Progenitor cell of endocrine pancreas (in vitro differentiated cells): ENCODE measurements at places on chromosomes 12 and 14.

DNA sequence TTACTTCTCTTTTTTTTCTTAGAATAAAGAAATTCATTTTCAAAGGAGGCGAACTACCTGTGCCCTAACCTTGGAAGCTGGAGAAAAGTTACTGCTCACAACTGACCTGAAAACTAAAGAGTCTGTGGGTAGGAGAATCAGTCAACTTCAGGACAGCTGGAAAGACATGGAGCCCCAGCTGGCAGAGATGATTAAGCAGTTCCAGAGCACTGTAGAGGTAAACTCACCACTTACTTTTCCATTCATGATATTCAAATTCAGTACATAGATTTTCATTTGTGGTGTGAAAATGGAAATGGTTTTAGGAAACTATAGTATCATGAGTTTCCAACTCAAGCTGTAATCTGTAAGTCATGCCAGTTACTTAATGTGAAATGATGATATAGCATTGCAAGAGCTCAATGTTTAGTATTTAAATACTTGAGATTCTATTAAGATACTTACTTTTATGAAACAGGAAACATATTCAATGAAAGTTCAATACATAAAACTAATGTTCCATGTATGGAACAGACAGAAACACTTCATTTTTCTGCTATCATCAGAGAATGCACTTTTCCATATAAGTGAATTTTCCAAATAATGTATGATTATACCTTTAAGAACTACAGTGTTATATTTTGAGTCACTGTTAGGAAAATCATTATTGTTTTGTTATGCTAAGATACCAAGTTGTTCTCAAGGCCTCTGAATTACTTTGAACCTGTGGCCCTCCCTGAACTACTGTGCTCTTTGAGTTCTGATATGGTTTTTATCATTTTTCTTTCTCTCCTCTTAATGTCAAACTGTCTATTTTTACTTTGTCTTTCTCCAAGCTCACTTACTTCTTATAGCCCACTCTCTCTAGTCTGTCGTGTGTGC is 119.0 kb downstream of the ESR2 start:
- no peak for DNase-seq

DNA sequence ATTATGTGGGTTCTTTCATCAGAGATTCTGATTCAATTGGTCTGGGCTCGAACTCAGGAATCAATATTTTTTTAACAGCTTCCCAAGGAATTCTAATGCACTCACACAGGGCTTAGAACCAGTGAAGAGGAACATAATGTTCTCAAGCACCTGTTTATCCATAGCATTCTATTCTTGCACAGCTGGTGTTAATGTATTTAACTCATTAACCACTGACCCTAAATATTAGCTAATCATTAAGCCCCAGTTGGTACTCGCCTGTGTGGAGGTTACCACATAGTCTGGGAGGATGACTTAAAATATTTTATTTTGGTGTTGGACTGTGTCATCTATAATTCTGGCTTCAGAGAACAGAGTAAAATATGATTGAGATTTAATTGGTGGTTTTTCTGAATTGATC is 45.3 kb downstream of the LRP6 start:
- no peak for DNase-seq

- DNase-seq: no peak
Measured at GRCh38 chr12:108518716-108519496, 3.8 kb downstream of the FICD start.

- DNase-seq: no peak
Measured at GRCh38 chr14:50312734-50313054, 570 bp downstream of the DMAC2L start.

DNA sequence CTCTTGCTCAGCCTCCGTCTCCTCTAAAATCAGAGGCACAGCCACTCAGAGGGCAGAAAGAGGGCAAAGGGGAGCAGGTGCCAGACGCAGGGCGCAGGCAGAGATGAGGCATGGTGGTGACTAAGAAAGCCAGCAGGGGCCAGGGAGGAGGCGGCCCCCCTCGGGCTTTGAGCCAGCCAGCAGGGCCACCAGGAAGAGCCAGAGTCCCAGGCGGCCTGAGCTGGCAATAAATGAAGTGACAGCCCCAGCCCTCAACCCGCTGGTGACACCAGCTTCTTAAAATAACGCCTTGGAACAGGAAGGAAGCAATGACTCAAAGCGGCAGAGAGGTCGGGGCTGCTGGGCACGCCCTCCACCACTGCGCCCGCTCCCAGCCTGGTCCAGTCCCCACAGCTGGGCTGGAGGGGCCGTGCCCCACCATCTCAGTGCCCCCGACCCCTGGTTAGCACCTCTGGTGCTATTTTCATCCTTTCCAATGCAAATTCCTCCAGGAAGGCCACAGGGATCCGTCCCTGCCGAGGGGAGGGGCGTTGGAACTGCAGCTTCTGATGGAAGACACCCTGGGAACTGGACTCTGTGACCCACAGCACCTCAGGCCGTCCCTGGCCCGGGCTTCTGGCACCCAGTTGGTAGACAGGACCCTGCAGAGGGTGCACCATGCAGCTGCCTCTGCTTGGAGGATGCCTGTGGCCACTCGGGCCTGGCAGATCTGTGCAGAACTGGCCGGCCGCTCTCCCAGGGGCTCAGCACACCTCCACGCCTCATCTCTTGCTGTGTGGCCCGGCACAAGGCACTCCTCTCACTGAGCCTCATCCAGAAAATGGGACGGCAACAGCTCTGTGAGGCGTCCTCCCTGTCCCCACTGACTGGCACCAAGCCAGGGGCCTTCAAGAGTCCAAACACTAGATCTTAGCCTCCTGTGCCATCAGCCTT is 113.7 kb downstream of the NCOR2 start:
- no peak for DNase-seq

- no peak for DNase-seq
Measured at GRCh38 chr12:25384038-25384892, 133.5 kb upstream of the KRAS start.

- no peak for DNase-seq
Measured at GRCh38 chr14:91946622-91947474, 646 bp downstream of the FBLN5 start.

DNA sequence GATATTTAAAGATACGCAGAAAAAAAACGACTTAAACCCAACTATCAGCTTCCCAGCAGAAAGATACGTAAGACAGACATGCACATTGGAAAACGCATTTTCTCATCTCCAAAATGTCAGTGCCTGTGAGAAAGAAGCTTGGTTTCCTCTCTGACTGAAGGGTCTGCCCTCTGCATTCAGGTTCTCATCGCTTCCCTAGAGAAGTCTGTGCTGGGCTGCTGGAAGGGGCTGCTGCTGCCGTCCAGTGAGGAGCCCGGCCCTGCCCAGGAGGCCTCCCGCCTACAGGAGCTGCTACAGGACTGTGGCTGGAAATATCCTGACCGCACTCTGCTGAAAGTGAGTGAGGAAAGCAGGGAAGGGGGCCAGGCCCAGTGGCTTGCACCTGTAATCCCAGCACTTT is 4.7 kb upstream of the PFDN5 start:
- no peak for DNase-seq

DNA sequence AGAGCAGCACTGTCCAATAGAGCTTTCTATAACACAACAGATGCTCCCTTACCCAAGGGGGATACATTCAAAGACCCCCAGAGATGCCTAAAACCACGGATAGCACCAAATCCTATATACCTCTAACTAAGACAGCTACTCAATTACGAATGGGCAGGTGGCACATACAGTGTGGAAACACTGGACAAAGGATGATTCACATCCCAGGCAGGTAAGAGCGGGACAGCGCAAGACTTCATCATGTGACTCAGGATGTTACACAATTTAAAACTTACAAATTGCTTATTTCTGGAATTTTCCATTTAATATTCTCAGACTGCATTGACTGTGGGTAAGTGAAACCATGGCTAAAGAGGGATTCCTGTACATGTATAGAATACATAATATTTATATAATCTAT is 5.5 kb upstream of the HCFC2 start:
- no peak for DNase-seq
